Activated CD8-positive, alpha-beta T cell treated with anti-CD3 and anti-CD28 coated beads, Interleukin-2, amount 10 ng/mL, durations not matched to agents 7 days and 5 days (primary cell): ENCODE measurements at places on chromosomes 6 and 20. TPM values are rescaled to one million over a fixed set of nuclear protein-coding genes. Genes with fewer than 3 reads are reported as not detected.
A peak's percentile ranks its signal among the peaks of the same experiment; 100 is the strongest.

GRCh38 chr20:46056970-46057855, 28.2 kb downstream of the SLC12A5 start:
- DNase-seq: peak; percentile 47

GRCh38 chr20:45899046-45899835, 8.1 kb downstream of the CTSA start:
- DNase-seq: no peak

DNA sequence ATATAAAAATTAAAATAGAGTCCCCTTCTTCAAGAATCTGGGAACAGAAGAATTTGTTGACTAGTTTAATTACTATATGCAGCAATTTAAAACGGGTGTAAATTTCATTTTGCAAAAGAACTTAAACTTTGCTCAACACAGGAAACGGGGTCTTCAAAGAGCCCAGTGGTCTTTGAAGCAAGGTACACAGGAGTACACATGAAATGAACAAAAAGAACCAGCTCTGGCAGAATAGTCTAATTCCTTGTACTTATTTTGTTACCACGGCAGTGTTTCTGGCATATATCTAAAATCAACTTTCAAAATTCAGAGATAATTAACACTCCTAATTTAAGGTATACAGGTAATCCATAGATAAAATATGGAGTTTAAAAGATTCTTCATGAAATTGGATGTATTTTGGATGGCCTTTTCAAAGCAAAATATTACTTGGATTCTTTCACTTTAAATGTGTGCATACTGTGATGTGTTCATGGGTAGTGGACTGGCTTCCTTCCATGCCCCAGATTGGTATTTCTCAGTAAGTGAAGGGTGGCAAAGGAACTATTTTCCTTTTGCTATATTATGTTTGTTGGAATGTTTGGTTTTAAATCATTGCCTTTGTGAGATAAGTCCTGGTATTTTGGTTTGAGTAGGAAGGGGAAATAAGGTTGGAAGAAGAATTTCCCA, 96.8 kb upstream of the THEMIS start:
- DNase-seq: no peak

GRCh38 chr6:108174371-108175175, 8.8 kb downstream of the NR2E1 start:
- peak; percentile 73 for DNase-seq

C6orf163 gene
- total RNA-seq: 1.5 TPM

- no peak for DNase-seq
Measured at GRCh38 chr20:50399917-50400704, 110.1 kb upstream of the PTPN1 start.

DNA sequence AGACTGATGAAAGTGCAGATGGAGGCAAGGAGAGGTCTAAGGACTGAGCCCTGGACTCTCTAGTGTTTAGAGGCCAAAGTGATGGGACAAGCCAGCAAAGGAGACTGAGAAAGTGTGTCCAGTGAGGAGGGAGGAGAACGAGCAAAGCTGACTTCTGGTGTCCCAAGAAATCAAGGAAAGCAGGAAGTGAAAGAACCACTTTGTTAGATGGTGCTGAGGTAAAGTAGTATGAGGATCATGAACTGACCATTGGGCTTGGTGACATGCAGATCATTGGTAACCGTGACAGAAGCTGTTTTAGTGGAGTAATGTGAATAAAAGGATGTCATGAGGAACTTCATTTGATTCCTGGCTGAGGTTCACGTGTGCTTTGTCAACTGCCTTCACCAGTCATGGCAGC, 108.4 kb downstream of the SLX4IP start:
- DNase-seq: no peak

DNA sequence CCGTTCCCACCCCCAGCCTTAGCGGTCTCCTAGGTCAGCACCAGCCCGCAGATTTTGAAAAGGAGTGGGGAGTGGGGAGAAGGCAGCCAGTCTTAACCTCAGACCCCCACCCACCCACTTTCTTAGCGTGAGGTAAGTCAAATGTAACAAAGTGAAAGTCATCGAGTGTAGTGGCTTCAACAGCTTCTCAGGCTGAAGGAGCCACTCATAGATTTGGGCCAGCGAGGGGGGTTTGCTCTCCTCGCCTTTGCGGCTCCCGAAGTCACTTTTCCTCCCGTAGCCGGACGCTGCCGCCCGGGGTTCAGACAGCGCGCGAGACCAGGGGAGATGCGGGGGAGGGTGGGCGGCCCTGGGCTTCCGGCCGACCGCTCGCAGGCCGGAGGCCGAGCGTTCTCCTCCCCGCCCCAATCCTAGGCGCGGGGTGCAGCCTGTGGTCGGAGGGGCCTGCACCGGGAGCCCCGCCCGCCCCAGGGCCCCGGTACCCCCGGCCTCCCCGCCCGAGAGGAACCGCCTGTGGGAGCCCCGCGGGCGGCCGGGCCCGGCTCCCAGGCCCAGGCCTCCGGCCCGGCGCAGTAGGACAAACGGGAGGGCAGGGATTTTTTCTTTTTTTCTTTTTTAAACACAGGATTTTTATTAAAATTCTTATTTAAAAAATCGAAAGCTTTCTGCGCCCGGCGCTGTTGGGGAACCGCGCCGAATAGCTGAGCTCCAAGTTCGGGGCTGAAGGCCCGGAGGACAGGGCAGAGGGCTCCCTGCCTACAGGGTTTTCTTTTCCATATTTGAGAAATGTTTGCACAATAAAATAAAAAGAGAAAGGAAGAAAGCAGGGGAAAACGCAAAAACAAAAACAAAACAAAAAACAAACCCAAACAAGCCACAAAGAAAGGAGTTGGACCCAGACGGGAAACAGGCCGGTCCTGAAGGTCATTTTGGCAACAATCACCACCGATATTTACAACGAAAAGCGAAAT, 3.2 kb downstream of the NKX2-2 start:
- DNase-seq: peak; percentile 14

- no peak for DNase-seq
Measured at GRCh38 chr20:64194269-64194668, 30.0 kb downstream of the MYT1 start.

PRICKLE4 gene
- 0.40 TPM for total RNA-seq

DNA sequence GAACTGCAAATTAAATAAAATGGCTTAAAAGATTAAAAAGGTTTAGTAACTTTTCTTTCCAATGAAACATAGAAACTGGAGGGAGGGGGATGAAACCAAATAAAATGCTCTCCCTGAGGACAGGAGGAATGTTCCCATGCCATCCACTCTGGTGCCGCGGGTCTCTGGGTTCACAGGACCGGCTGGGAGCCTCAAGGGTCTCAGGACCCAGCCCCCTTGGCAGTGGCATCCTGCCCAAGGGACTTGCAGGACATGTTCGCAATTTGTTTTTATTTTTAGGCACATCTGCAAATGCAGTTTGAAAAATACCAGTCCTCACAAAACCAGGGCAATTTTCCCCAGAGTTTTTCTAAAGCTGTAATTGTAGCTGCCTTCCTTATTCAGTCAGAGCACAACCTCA, 7.5 kb downstream of the BEND3 start:
- no peak for DNase-seq

ATF6B gene
- 107 TPM for total RNA-seq

DNA sequence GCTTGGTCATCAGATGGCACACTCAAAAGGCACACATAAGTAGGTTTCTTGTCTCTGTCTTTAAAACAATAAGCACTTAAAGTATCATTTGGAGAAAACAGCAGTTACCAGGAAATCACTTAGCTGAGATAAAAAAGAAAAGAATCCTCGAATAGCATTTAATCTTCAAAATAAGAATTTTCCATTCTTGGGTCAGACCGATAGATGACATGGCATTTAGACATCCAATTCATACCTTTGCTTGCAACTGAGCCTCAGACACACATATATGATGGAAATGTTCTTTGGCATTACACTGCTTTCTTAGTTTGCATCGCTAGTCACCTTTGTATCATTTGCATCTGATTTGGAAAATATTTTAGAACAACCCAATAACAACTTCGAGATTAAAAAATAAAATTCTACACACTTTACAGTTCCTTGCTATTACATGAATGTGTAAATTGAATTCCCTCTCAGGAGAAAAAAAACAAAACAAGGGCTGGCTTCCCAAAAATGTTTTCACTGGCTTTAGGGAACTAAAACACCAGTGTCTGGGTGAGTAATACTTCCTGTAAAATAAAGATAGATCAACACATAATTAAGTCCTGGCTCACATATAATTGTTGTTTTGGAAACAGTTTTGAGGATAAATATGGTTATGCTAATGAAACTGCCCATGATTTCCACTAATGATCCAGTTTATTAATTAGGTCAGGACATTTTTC, 1.3 kb upstream of the RNF217 start:
- no peak for DNase-seq

CST2 gene
- total RNA-seq: not detected

BMP6 gene
- not detected for total RNA-seq

- no peak for DNase-seq
Measured at GRCh38 chr20:23857962-23858595, 21.5 kb downstream of the CST5 start.

DNA sequence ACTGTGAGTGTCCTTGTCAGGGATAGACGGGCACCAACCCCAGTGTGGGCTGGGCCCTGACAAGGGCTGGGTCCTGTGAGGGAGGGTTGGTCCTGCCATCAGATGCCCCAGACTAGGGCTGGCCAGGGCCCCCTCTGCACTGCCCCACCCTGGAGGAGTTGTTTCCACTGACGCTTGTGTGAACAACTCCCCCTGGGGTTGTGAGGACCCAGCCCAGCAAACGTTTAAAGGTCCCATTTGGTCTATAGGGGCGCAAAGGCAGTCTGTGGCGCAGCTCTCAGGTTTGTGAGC, 104.1 kb downstream of the BMP7 start:
- DNase-seq: no peak

SLC22A7 gene
- total RNA-seq: not detected

- no peak for DNase-seq
Measured at GRCh38 chr6:25476126-25476525, 175.9 kb upstream of the SCGN start.

GRCh38 chr6:132054525-132054924, 103.4 kb upstream of the CCN2 start:
- DNase-seq: no peak

DNA sequence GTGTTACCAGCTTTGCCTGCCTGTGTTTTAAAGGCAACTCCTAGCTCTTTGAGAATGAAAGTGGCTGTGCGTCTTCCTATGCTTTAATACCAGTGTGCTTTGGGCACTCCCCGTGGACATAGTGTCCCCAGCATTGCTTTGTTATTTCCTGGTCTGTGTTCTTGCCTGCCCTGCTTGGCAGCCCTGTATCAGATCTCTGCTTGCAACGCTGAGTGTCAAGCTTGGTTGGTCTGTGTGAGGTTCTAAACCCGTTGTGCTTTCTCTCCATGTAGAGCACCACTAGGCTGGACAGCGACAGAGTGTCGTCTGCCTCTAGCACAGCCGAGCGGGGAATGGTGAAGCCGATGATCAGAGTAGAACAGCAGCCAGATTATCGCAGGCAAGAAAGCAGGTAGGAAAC, 80.2 kb downstream of the AFDN start:
- no peak for DNase-seq

DNA sequence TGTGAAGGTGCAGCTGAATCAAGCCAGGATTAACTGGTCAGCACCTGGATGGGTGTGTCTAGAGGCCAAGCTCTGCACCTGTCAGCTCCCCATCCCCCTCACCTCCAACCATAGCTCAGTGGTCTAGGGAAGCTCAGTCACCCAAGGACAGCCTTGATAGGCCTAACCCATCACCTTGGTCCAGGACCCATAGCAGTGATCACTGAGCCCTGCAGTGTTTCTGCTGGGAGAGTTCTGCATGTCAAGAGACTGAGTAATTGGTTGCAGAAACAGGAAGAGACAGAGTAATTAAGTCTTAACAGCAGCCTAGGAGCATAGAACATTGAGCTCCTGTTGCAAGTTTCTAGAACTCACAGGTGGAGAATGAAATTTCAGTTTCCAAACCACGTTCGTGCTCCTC, 18.7 kb upstream of the RALGAPB start:
- no peak for DNase-seq

- DNase-seq: no peak
Measured at GRCh38 chr6:84458271-84458670, 230.8 kb upstream of the CEP162 start.

- no peak for DNase-seq
Measured at GRCh38 chr20:38136421-38137245, 28.4 kb downstream of the TGM2 start.

- no peak for DNase-seq
Measured at GRCh38 chr6:22828179-22829062, 259.1 kb downstream of the HDGFL1 start.

TRIM15 gene
- total RNA-seq: not detected

DNA sequence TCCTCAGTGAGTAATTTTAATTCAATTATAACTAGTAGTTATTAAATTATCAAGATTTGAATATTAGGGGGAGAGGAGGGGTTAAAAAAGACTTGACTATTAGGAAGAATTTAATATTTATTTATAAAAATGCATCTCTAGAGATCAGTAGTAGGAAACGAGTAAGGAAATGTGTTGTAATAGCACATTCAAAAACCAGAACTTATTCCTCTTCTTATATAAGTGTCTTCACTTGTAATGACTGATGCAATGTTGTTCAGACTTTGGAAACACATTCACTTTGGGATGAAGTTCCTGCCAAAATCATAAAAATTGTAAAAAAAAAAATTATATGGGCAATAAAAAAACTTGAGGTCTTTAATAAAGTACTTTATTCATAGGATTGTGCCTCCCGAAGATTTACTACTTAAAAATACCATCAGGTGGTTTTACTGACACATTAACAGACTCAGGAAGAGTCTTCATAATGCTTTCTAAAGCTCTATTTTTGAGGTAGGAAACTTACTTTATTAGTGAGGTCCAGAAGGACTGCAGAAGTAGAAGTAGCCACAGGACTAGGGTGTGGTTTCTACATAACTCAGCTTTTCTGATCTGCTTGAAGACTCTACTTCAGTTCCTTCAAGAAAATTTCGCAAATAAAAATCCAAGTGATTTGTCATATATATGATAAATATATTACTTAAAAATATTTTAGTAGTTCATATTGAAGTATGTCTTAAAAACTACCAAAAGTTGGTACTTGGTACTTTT, 59.8 kb downstream of the CCDC170 start:
- DNase-seq: no peak

SNAI1 gene
- total RNA-seq: 0.47 TPM

DNA sequence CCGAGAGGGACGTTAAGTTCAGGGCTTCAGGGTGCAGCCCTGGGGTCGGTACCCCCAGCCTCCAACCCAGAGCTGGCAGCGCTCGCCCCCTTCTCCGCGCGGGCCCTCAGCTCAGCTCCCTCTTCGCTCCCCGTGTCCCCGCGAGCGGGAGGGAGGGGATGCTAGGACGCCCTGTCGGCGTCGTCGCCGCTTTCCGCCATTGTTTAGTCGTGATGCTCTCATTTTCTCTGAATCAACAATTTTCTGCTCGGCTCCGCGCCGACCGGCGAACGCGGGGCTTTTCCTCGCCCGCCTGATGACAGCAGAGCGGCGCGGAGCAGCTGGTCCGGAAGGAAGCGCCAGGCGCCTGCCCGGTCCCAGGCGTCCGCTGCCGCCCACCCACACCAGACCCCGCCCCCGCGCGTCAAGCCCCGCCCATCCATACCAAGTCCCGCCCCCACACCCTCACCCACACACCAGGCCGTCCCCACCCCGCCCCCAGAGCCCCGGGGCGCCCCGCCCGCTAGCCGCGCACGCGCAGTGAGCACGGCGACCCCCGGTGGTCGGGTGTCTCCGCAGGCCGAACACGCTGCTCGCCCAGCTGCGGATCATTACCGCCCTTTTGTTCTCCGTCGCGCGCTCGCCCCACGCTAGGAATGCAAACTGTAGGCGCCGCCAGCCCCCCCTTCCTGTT, 50.1 kb upstream of the SLC32A1 start:
- peak; percentile 73 for DNase-seq
